ENCODE measurements at places on chromosomes 11 and 22.

DNA sequence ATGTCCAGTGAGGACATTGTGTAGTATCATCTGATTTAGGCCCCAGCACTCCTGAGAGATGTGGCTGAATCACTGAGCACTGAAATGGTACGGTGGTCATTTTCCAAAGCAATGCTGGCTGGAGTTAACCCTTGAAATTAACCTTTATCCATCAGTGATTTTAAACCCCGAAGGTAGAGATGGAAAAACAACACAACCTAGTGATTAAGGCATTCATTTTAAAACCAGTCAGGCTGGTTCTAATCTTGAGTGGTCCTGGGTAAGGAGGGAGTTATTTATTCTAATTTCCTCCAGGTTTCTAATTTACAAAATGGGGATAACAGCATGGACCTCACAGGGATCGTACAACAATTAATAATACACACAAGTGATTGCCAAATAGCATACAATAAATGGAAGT, 6.6 kb upstream of the CSNK2A3 start:
- no peak for DNase-seq

DNA sequence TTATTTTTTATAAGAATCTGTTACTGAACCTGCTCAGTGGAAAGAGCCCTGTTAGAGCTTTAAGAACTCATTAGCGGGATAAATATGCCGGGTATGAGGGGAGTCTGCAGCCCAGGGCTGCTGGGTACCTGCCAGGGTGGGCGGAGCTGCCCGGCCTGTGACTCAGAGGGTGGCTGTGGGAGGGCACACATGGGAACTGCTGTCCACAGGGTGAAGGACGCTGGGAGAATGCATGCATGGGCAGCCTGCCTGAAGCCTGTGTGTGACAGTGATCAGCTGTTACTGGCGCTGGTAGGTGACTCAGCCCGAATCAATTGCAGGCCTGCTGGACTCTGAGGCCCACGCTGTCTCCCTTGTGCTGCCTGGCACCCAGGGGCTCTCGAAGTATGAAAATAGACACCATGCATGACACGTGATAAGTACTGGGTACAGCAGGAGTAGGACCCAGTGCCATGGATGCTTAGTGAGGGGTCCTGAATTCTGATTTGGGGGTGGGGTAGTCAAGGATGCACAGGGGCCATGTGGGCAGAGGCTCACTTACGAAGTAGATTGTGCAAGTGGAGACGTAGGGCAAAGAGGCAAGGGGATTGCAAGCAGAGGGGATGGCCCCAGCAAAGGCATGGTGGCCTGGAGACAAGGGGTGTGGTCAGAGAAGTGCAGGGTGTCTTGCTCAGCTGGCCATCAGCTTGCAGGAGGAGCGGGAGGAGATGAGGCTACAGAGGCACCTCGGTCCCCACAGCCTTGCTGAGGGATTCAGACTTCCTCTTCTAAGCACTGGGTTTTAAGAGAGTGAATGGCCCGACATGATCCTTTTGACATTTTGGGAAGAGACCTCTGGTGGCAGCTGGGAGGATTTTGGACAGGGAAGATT, 36.5 kb downstream of the GRIK4 start:
- DNase-seq, result no peak

- no peak for DNase-seq
Observed at GRCh38 chr11:18563090-18563730, 25.3 kb downstream of the UEVLD start.

GRCh38 chr22:49629261-49629570, 198.5 kb downstream of the BRD1 start:
- no peak for DNase-seq

DNA sequence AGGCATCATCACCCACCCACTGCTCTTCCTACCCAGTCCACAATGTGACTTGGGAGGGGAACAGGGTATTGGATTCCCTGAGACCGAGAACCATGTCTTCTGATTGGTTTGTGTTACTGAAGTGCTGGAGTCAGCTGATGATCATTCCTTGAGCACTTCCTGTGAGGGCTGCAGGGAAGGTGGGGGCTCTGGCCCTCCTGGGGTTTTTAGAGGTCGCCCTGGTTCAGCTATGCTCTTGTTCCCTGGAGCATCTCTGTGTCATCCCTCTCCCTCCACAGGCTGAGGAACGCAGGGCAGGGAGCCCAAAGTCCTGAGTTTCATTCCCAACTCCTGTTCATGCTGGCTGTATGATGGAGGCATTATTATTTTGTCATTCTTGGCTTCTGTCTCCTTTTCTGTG, 6.7 kb downstream of the ZC3H7B start:
- no peak for DNase-seq

DNA sequence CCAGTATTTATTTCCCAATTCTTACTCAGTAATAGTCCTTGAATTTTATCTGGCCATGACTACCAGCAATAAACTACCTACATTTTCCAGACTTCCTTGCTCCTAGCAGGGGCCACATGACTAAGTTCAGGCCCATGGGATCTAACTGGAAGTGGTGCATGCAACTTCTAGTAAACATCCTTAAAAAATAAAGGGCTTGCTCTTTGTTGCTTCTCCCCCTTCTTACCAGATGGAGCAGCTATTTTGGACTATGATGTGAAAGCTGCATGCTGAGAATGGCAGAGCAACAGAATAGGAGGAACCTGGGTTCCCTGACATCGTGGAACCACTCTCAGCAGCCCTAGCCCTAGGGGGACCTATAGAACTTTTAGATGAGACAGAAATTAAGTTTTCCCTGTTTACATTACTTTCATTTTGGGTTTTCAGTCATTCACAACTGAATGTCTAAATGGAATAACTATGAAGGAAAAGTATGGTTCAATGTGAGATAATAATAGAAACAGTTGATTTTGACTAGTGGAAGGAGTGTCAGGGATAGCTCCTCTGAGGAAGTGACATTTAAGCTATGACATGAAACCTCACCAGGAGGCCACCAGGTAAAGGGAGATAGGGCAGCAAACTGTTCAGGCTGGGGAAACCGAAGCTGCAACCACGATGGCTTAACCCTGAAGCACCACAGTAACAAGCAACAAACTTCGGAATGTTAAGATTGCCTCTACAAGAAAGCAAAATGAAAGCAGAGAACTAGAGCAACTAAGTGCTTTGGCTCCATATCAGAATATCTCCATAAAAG, 48.9 kb downstream of the PHF21A start:
- no peak for DNase-seq

- DNase-seq, result no peak
Observed at GRCh38 chr11:101438126-101438525, 145.7 kb downstream of the TRPC6 start.

DNA sequence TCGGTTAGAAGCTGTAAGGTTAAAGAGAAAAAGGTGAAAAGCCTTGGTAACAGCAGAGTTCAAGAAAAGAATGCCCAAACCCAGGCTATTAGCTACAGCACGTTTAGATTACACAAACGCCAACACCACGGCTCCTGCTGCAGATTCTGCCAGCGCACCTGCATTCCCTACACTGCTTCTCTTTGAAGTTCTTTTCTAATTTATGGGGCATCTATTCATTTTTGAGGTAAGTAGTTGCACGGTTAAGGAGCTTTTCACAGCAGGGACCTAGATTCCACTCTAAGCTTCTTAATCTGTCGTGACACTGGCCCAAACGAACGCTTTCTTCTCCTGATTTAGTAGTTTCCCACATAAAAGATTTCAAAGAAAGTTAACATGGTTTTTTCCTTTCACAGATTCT, 38.0 kb upstream of the CHKA start:
- no peak for DNase-seq

GRCh38 chr11:83175815-83176214, 17.7 kb upstream of the ANKRD42 start:
- no peak for DNase-seq

DNA sequence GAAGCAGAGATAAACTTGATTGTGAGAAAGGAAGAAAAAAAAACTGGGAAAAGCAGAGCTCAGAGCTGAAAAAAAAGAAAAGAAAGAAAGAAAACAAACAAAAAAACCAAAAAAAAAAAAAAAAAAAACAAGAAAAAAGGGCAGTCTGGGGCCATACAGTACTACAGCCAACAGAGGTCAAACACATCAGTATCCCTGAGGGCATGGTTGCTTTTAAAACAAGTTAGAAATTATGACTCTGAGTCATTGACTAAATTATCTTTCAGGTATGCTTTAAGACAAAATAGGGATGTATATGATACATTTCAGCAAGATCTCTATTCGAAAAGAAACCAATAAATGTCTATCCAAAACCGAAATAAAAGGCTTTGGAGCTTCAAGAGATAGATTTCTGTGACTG, 37.1 kb upstream of the TLCD5 start:
- no peak for DNase-seq

- DNase-seq, result no peak
Observed at GRCh38 chr11:122778148-122778547, 60.2 kb upstream of the CRTAM start.

DNA sequence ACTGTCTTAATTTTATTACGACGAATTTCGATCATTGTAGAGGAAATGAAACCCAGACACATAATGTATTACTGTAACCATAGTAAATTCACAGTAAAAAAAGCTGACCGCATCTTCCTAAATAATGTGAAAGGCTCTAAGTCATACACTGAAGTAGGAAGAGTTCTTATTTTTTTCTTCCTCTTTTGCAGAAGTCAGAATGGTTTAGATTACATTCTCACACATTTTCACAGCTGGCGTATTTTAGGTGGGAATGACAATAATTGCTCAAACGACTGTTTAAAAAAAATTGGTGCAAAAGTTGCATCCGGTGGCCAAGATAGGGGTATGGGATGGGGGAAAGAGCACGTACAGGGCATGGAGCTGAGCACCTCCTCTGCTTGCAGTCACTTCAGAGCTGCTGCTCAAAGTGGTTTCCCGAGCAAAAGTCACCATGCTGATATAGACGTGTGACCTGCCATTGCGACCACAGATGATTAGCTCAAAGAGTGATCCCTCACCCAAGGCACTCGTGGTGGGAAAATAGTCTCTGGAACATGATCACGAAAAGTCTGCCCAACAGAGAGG, 35.3 kb downstream of the MMP13 start:
- no peak for DNase-seq

GRCh38 chr11:62958547-62959421, 26.0 kb downstream of the SLC22A6 start:
- no peak for DNase-seq

GRCh38 chr11:91156041-91156440, 933.2 kb upstream of the CHORDC1 start:
- no peak for DNase-seq

DNA sequence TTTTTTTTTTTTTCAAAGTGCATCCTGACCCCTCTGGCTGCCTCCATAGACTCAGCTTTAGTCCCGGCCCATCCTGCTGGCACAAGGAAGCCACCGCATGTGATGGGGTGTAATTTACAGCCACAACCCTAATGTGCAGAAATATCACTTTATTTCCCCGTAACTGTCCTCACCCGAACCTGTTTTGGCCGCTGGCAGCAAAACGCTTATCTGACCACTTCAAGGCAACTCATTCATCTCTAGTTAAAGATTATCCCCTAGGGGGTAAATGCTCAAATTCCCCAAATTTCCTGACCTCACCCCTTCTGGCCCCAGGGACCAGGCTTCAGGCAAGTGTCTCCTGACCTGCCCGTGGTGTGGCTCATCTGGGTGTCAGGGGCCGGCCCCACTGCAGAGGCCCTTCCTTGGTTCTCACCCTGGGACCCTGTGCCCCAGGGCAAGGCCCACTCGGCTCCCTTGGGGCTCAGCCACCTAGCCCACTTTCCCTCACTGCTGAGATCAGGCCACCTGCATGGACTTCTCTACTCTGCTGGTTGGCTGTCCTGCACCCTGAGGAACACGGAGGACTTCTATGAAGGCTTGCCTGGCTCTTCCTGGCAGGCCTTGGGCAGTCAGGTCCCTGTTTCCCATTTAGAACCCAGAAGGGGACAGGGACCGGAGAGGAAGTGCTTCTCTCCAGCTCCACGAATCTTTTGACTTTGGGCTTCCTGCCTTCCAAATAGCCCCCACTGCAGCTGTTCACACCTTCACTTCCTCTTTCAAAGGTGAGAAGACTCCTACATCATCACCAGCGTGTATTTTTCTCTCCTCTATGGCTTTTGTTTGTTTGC, 53.3 kb downstream of the WNT11 start:
- DNase-seq, result no peak

- no peak for DNase-seq
Observed at GRCh38 chr22:24901448-24901847, 45.0 kb downstream of the LHFPL7 start.

DNA sequence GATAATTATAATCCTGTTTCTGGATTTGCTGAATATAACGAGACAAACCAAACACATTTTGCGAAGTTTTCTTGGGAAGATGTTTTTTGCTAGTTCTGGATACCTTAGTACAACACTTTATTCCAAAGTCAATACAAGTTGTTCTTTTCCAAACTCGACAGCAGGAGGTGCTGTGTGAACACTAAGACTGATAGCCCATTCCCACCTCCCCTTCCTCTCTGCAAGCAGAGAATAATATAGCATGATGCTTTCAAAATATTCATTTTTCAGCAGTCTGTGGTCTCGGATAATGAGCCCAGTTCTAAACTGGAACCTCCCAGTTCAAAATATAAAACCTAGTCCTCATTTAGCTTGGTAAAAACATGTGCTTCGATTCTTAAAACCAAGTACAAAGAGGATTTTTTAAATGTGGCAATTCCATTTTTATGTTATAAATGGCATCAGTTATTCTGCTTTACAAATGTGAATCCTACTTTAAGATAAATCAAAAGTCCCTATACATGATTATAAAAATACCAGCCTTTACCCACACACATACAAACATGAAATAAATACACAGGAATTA, 129.1 kb downstream of the DCDC1 start:
- DNase-seq, result no peak

GRCh38 chr11:33655842-33656600, 44.6 kb downstream of the C11orf91 start:
- DNase-seq, result no peak

DNA sequence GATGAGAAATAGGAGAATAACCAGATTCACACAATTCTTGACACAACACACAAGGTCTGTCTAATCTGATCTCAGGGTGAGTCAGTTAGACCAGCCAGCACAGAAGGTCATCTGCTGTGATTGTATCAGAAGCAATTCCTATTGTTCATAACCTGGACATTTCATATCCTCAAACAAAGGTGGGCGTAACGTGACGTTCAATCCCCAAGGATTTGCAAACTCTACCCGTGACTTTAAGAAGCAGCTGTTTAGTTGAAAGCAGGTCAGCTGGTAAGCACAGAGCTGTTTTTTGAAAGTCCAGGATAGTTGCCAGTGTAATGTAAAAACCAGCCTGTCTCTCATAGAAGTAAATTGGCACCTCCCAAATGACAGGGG, 385.1 kb downstream of the DCDC1 start:
- DNase-seq, result no peak

- DNase-seq, result no peak
Observed at GRCh38 chr11:13699041-13699440, 30.6 kb downstream of the FAR1 start.

- no peak for DNase-seq
Observed at GRCh38 chr11:6719576-6719975, 36.4 kb upstream of the MRPL17 start.

DNA sequence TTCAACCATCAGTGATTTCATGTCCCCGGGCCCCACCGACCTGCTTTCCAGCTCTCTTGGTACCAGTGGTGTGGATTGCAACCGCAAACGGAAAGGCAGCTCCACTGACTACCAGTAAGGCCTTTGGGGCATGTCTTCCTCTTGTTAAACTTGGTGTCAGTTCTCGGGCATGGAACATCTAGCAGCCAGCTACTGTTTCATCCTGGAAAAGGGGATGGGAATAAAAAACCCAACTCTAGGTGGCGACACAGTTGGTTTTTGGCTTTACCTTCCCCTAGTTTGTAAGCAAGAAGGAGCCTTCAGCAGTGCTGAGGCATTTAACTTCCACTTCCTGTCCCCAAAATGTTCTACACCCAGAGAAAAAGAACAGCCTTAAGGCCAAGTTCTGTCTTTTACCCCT, 76.7 kb downstream of the BMAL1 start:
- no peak for DNase-seq

GRCh38 chr11:117143390-117143789, 697 bp upstream of the PAFAH1B2 start:
- DNase-seq, result no peak

GRCh38 chr11:15204711-15205110, 90.0 kb downstream of the INSC start:
- no peak for DNase-seq

All from stimulated activated CD8-positive, alpha-beta memory T cell treated with anti-CD3 and anti-CD28 coated beads, Interleukin-7, amount 100 ng/mL, for 1 hour (primary cell).